ENCODE measurements at places on chromosomes 11 and 22.

DNA sequence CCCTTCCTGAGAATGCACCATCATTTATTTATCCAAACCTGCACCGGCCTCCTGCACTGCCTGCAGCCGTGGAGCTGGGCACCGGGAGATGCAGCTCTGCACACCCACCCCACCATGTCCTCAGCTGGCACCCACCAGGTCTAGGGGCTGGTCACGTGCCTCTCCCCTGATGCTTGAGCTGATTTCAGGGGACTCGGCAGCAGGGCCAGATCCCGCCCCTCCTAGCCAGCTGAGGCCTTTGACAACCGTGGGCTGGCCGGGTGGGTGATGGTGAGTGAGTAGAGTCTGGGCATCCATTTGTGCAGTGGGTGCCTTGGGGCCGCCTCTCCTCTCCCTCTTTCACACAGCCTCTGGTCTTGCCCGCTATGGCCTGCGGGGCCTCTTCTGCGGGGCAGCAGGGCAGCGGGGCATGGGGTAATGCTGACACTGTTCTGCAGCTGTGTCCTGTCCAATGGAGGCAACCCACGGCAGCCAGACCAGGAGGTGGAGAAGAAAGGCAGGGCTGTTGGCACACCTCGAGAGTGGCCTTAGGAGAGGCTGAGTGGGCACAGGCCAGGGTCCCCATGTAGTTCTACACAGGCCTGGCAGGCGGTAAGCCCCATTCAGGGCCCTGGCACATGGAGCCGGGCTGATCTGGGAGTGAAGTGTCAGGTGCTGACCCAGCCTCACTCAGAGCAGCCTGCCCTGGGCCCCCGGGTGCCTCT is 38.5 kb upstream of the PRODH start:
- DNase-seq = no peak

- DNase-seq = no peak
Observed at GRCh38 chr11:130535520-130535919, 87.1 kb downstream of the ADAMTS15 start.

DNA sequence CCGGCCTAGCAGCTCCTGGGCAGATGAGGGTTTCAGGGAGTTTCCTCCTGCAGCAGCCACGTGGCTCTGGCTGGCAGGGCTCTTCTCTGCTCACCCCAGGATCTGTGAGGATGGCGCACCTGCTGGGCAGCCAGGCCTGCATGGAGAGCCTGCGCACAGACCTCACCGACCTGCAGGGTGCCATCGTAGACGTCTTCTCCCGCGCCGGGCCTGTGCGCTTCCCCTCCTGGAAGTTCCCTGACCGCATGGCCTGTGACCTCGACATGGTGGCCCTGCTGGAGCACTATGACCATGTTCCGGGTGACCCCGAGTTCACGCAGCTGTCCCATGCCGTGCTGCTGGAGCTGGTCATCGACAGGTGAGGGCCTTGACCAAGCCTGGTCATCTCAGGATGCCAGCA is 9.1 kb downstream of the CCDC157 start:
- no peak for DNase-seq

GRCh38 chr11:66844496-66845142 is 1.4 kb downstream of the RCE1 start:
- no peak for DNase-seq

Measured in activated CD8-positive, alpha-beta memory T cell treated with anti-CD3 and anti-CD28 coated beads for 48 hours (primary cell).